Type B pancreatic cell (in vitro differentiated cells): ENCODE measurements at places on chromosomes 7 and 10. TPM values are rescaled to one million over a fixed set of nuclear protein-coding genes. Genes with fewer than 3 reads are reported as not detected.

GRCh38 chr10:71127773-71128172, 84.6 kb upstream of the UNC5B start:
- DNase-seq: no peak
- H3K4me3 ChIP-seq: no peak overlapping the region
- peaks cover 16% of the 10 kb centered on the region for H3K4me1 ChIP-seq
- peaks cover 10% of the 10 kb centered on the region for H3K27me3 ChIP-seq

DNA sequence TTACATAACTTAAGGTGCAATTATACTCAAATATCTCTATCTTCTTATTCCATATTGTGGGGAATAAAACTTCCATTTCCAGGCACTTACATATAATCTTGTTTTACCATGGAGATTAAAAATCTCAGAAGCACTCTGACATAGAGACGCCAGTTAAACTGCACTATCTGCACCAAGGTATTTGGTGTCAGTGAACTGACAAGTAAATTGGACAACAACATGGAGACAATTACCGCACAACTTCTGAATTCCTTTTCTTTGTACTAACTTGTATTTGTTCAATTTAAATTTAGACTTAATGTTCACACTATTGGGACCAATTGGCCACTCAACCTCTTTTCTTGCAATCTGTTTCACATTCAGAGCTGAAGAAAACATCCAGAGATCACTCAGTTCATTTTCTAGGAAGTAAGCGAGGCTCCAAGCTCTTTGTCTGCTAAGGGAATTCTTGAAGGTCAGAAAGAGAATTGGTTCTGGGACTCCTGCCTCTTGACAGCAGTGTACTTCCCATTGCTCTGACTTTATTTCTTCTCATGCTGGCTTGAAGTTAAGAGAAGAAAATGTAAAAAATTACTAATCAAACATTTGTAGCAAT, 184.7 kb downstream of the CHCHD3 start:
- no peak overlapping the region for H3K27ac ChIP-seq
- no peaks in the 10 kb centered on the region for H3K27me3 ChIP-seq
- peaks cover 31% of the 10 kb centered on the region for H3K36me3 ChIP-seq
- no peak for DNase-seq

DNA sequence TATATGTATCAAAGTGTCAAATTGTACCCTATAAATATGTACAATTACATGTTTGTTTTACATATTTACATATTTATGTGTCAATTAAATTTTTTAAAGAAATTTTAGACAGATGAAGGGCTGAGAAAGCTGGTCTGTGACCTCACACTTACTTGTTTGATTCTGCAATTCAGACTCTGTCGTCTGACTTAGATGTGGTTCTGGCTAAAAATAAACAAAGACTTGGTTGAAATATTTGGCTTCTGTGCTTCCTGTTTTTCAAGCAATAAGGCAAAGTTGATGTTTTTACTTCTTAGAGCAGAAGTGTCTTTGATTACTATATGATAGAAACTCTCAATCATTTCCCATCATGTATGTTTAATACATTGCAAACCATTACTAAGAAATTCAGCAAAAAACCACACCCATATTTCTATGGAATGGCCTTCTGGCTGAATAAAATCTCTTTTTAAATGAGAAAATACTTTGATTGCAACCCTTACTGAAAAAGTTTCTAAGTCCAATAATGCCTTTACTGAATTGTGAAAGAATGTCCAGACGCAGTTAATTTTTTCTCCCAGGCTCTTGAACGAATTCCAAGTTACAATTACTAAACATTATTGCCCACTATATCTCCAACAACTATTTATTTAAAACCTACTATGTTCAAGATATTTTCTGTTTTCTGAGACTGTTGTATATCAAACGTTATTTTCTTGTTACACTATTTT, 59.5 kb upstream of the PRKG1 start:
- H3K4me3 ChIP-seq: no peak overlapping the region
- DNase-seq: no peak
- no peak overlapping the region for H3K27ac ChIP-seq
- no peaks in the 10 kb centered on the region for H3K36me3 ChIP-seq
- no peaks in the 10 kb centered on the region for H3K4me1 ChIP-seq
- H3K27me3 ChIP-seq: peaks cover 3% of the 10 kb centered on the region

DNA sequence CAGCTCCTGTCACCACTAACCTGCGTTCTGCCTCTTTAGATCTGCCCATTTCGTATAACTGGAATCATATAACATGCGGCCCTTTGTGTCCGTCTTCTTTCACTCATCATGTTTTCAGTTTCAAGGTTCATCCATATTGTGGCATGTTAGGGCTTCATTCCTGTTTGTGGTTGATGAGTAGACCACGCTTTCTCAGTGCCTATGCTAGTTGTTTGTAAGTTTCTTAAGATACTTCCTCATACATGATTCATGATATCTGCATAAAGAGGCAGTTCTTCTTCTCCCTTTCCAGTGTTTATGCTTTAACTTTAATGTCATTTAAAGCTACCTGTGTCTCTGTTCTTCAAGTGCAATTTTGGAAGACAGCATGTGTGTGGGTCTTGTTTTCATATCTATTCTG, 79.5 kb upstream of the FAM20C start:
- no peak for DNase-seq
- no peak overlapping the region for H3K4me3 ChIP-seq
- H3K36me3 ChIP-seq: no peaks in the 10 kb centered on the region
- peaks cover 14% of the 10 kb centered on the region for H3K27me3 ChIP-seq
- H3K27ac ChIP-seq: no peak overlapping the region

- no peak overlapping the region for H3K27ac ChIP-seq
- no peak overlapping the region for H3K4me3 ChIP-seq
- H3K36me3 ChIP-seq: no peaks in the 10 kb centered on the region
These were observed 3.9 kb upstream of the MYL7 start for GRCh38 chr7:44144968-44145478.

- DNase-seq: no peak
- no peaks in the 10 kb centered on the region for H3K27me3 ChIP-seq
- H3K36me3 ChIP-seq: peaks cover 45% of the 10 kb centered on the region
- H3K27ac ChIP-seq: no peak overlapping the region
These were observed 25.3 kb downstream of the TIMM23 start for GRCh38 chr10:45997557-45997956.

GRCh38 chr10:88073682-88074081, 210.3 kb downstream of the PTEN start:
- H3K27ac ChIP-seq: no peak overlapping the region
- no peak overlapping the region for H3K4me3 ChIP-seq
- DNase-seq: no peak
- no peaks in the 10 kb centered on the region for H3K27me3 ChIP-seq

DNA sequence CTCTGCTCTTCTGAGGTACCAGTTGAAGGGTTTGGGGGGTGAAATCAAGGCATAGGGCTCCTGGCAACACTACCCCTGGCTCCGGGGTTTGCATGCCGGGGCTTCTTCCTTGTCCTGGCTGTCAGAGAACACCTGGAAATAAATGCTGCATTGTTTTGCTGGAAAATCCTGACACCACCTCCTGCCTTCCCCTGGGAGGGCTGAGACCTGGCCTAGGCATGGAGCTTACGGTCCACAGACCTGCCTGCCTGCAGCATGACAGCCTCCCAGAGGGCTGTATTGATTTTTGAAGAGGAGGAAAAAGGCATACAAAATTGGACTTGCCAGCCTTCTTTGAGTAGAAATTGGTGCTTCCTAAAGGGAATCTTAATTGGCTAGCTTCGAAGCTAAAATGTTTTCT, 227.1 kb downstream of the MGMT start:
- peaks cover 18% of the 10 kb centered on the region for H3K4me1 ChIP-seq
- DNase-seq: no peak
- no peaks in the 10 kb centered on the region for H3K36me3 ChIP-seq

GRCh38 chr10:43926371-43926770, 277.7 kb upstream of the ZNF32 start:
- no peak overlapping the region for H3K4me3 ChIP-seq
- no peak overlapping the region for H3K27ac ChIP-seq
- H3K27me3 ChIP-seq: peaks cover 16% of the 10 kb centered on the region
- H3K4me1 ChIP-seq: peaks cover 7% of the 10 kb centered on the region

DNA sequence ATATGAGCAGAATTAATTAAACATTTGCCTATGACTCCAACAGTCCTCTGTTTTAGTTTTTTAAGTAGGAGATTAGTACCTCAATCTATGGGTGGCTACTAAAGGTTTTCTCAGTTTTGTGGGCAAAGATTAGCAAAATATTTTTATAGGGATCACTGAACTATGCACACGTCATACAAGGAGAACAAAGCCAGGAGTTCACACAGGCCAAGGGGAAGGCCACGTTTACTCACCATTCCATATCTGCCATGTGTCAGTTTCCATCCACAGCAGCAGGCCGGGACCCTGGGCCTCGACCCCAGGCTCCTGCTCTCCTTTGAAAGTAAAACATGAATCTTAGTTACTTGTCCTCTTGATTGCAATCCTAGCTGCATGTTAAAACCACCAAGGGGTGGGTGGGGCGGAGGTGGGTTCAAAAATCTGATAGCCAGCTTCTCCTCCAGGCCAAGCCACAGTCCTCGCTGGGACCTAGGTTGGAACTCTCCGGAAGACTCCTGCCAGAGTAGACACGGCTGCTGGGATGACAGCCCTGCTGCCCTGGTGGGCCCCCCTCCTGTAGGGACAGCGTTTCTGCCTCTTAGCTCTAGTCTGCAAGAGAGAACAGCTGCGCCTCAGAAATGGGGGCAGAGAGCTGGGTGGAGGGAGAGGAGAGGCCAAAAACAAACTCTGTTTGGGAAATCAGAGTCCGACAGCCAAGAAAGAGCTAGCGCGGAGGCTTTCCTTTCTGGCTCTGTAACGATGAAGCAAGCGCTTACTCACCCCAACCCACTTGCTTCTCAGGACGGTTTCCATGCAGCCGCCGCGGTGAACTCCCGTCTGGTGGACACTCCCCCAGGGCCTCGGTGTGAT, 35.6 kb downstream of the PITRM1 start:
- H3K4me1 ChIP-seq: no peaks in the 10 kb centered on the region
- H3K27ac ChIP-seq: no peak overlapping the region

DNA sequence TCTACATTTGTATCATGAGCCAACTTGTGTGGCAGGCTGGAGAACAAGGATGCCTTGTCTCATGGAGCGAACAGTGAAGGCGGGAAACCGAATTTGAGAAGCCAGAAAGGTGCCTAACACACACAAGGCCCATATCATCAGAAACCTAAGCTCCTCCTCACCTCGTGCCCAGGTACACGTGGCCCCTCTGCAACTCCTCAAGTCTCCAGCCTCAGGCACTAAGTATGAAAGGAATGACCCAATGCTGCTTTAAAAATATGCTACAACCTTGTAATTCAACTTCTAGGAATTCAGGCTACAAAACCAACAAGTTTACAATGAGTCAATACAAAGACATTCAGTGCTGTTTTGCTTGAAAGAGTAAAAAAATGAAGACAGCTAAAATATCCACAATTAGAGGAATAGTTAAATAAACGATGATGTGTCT, 95.7 kb downstream of the CDK6 start:
- peaks cover 14% of the 10 kb centered on the region for H3K36me3 ChIP-seq
- no peak for DNase-seq
- H3K4me3 ChIP-seq: peak overlapping the region; percentile 75

DNA sequence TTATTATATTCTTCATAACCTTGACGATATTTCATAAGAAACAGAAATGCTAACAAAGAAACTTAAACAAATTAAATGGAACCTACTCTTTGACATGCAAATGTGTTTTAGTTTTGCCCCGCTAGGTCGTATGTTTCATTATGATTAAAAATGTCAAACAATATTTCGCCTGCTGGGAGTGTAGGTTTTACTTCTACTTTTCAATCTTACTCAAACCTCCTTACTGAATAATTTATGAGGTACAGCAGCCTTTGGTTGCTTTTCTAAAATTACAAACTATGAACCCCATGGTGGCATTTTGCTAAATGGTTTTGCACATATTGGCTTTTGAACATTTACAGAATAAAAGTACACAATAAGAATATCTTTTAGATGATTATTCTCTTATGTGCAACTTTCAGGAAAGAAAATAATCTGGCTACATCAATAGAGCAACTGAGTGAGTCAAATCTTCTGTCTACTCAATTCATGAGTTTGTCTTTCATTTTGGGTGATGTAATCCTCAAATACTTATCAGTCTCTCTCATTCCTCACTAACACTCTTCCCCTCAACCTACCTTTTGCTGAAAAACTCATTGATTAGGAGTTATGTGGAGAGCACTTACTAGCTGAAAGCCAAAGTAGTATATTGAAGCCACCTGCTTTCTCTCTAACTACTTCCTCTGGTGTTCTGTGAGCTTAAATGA, 1226.4 kb downstream of the XPNPEP1 start:
- no peak overlapping the region for H3K4me3 ChIP-seq
- no peaks in the 10 kb centered on the region for H3K36me3 ChIP-seq
- no peak overlapping the region for H3K27ac ChIP-seq
- H3K27me3 ChIP-seq: peaks cover 3% of the 10 kb centered on the region

GRCh38 chr7:127988751-127989150, 42.5 kb downstream of the LRRC4 start:
- H3K36me3 ChIP-seq: peaks cover 13% of the 10 kb centered on the region
- H3K4me1 ChIP-seq: peaks cover 14% of the 10 kb centered on the region
- H3K4me3 ChIP-seq: no peak overlapping the region
- DNase-seq: no peak

- H3K4me1 ChIP-seq: peaks cover 57% of the 10 kb centered on the region
- peaks cover 3% of the 10 kb centered on the region for H3K36me3 ChIP-seq
- no peak for DNase-seq
- peak overlapping the region; percentile 94 for H3K4me3 ChIP-seq
These were observed 524 bp upstream of the PRXL2A start for GRCh38 chr10:80407812-80408241.

DNA sequence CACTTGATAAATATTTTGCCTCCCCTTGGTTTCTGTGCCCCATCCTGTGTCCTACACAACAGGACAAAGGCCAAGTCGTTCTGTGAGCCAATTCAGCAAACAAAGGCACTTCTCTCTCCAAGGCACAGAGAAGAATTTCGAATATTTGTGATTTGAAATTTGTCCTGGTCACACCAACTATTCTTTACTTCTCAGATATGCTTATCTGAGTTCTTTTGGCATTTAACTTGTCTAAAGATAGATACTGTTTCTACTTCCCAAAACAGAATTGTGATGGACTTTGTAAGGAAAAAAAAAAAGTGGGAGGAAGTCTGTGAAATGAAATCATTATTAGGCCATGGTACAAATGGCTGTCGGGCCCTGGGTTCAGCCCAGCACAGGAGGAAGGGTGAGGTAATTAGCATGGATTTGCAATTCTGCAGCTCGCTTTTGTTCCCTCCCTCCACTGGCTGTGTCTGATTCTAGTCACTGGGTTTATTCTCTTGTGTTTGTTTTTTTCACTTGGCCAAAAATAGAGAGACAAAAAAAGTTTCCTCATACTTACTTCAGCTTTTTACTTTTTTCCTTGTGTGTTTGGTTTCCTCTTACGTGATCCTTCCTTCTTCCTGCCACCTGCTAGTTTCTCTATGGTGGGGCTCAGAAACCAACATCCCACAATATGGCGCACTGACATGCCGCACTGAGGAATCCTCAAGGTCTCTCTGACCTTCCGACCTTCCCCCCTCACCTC, 108.2 kb upstream of the MKLN1 start:
- no peaks in the 10 kb centered on the region for H3K27me3 ChIP-seq
- no peaks in the 10 kb centered on the region for H3K4me1 ChIP-seq

GRCh38 chr7:51706851-51707250, 390.2 kb upstream of the COBL start:
- H3K4me1 ChIP-seq: no peaks in the 10 kb centered on the region
- no peaks in the 10 kb centered on the region for H3K36me3 ChIP-seq
- H3K4me3 ChIP-seq: no peak overlapping the region
- no peak for DNase-seq

ITPRIP gene
- 8.5 and 19.9 TPM in 2 replicates for total RNA-seq

ITGA8 gene
- 1.1 and 10.1 TPM in 2 replicates for total RNA-seq

AKR1C8 gene
- 0.89 and 1.00 TPM in 2 replicates for total RNA-seq

AMPH gene
- total RNA-seq: 2.0 and 19.9 TPM in 2 replicates

MRC1 gene
- total RNA-seq: 0.74 and 0.80 TPM in 2 replicates

ZNF32 gene
- total RNA-seq: 30.5 and 41.8 TPM in 2 replicates

TACR2 gene
- total RNA-seq: not detected in 2 replicates

GPR37 gene
- 7.9 and 16.6 TPM in 2 replicates for total RNA-seq

UBE3C gene
- total RNA-seq: 51.6 and 59.3 TPM in 2 replicates

SLC18A3 gene
- 1.6 and 6.2 TPM in 2 replicates for total RNA-seq

PTPRN2 gene
- total RNA-seq: 15.4 and 16.2 TPM in 2 replicates
